ENCODE measurements at places on chromosomes 3 and 15. TPM values are rescaled to one million over a fixed set of nuclear protein-coding genes. Genes with fewer than 3 reads are reported as not detected.

The PROS1 gene
- 13.4 TPM for total RNA-seq

The ANKRD34C gene
- total RNA-seq = 0.05 TPM

The CFAP20DC gene
- total RNA-seq = 0.57 TPM

The ACTC1 gene
- total RNA-seq = 860 TPM

The ADGRG7 gene
- not detected for total RNA-seq

The VEPH1 gene
- 9.3 TPM for total RNA-seq

The MOBP gene
- total RNA-seq = 0.41 TPM

The CXCR6 gene
- total RNA-seq = not detected

The PARP16 gene
- 4.7 TPM for total RNA-seq

The THAP10 gene
- total RNA-seq = 1.6 TPM

The CACNA2D3 gene
- 0.34 TPM for total RNA-seq

The ZNF280D gene
- total RNA-seq = 13.7 TPM

The DNASE1L3 gene
- total RNA-seq = not detected

The MYO5A gene
- 47.7 TPM for total RNA-seq

The KLHL40 gene
- not detected for total RNA-seq

The STAC gene
- 7.1 TPM for total RNA-seq

The TMEM45A gene
- total RNA-seq = 49.7 TPM

The GPR87 gene
- 15.5 TPM for total RNA-seq

The CPLX3 gene
- total RNA-seq = not detected

The EFCAB12 gene
- total RNA-seq = 0.26 TPM

The CHSY1 gene
- total RNA-seq = 42.2 TPM

The TRIM71 gene
- 17.2 TPM for total RNA-seq

The TAMM41 gene
- total RNA-seq = 13.9 TPM

The WDR72 gene
- 0.14 TPM for total RNA-seq

The HSPBAP1 gene
- total RNA-seq = 4.3 TPM

The ABHD6 gene
- 3.8 TPM for total RNA-seq

The UTS2B gene
- total RNA-seq = 0.75 TPM

The PRSS50 gene
- total RNA-seq = not detected

The SLC2A2 gene
- not detected for total RNA-seq

The EFHB gene
- 0.94 TPM for total RNA-seq

The SNX22 gene
- 0.27 TPM for total RNA-seq
